ENCODE measurements at places on chromosomes 2 and 18.

DNA sequence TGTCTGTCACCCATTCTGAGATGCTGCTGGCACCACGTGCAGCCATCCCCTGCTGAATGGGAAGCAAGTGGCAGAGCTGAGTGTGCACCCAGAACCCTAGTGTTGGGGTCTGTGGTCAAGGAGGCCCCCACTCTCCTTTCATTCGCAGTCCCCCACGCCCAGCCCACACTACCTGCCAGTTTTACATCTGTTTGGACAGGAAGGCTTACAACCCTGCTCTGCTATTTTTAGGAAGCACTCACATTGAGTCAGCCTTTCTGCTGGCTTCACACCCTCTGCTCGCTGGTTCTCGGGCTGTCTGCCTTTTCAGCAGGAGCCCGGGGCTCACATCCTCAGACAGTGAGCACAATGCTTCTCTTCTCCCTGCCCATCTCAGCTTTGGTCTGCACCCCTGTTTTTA lies 10.7 kb upstream of the ADCY3 start:
- DNase-seq: no peak

- DNase-seq: no peak
These were observed 18.7 kb downstream of the FHOD3 start for GRCh38 chr18:36316246-36316645.

- no peak for DNase-seq
These were observed 18.4 kb downstream of the TDRD15 start for GRCh38 chr2:21142149-21142548.

- DNase-seq: no peak
These were observed 83.4 kb upstream of the RGPD4 start for GRCh38 chr2:107743274-107743673.

GRCh38 chr2:198662905-198663304 lies 794.8 kb downstream of the SATB2 start:
- peak; percentile 30 for DNase-seq

DNA sequence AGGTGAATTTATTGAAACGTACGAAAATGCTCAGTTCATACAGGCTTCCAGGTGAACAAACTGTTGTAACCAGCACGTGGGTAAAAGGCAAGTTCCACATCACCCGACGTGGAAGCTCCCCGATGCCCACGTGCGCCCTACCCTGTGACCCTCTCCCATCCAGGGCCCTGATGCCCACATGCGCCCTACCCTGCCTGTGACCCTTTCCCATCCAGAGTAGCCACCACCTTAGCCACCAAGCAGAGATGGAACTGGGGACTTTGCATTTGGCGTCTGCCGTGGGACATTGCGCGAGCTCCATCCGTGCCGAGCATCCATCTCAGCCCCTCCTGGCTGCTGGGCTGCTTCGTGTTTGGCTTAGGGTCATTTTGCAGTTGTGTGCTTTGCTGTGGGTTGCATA lies 37.5 kb downstream of the ANO7 start:
- no peak for DNase-seq

DNA sequence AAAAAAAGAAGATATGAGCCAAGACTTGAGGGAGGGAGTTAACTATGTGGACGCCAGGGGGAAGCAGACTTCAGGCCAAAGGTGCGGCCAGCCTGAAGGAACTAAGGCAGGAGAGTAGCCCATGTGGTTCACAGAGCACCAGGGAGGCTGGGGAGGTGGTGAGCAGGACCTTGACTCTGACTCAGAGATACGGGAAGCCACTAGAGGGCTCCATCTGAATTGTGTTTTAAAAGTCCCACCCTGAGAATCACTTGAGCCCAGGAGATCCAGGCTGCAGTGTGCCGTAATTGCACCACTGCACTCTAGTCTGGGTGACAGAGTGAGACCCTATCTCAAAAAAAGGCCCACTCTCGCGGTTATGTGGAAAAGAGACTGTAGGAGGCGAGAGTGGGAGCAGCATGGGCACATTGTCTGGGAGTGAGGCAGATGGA lies 12.3 kb downstream of the CEP192 start:
- DNase-seq: no peak

DNA sequence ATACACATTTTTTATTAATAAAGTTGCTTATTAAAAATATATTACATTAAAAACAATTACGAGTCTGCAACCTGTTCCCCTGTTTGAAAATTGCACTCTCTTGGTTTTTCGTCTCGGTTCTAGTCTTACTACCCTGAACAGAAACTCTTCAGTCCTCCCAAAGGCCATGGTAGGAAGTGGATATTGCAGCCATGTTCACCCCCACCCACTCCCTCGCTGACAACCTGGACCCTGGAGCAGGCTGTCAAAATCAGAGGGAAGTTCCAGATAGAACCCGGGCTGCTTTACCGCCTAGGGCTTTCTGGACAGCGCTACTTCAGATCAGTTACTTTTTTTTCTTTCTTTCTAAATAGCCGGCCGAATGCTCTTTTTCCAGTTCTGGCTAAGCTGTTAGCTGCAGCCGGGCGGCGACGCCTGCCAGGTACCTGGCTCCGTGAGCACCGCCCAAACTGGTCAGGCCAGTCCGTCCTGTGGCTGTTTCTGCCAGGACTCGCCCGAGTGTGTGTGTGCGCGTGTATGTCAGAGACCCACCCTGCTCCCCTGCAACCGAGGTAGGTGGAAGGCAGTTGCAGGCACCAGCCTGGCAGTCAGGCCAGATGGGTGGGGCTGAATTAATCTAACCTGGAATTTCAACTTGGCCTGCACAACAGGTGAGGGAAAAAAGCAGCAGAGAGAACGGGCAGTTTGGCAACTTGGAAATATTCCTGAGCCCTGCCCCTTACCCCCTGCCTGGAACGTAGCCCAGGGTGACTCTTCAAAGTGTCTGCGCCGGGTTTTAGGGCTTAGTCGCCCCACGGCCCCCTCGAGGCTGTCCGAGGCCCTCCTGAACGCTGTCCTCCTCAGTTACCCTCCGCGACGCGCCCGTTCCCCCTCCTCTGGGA lies 1.1 kb upstream of the TET3 start:
- DNase-seq: no peak

DNA sequence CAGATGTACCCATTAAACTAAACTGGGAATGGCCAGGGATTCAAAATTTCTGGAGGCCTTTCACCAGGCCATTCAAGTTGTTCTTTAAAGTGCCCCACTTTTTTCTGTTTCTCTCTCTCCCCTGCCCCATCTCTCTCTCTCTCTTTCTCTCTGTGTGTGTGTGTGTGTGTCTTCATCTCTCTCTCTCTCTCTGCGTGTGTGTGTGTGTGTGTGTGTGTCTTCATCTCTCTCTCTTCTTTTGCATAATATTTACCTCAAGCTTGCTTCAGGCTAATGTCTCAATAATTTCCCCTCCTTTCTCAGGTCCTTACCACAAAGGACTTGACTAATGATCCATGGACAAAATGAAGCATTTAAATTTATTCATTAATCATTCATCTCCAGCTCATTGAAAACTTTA lies 164.2 kb upstream of the KLHL14 start:
- no peak for DNase-seq

GRCh38 chr18:60809937-60810336 lies 437.4 kb upstream of the MC4R start:
- no peak for DNase-seq

GRCh38 chr2:192885569-192886160 lies 690.9 kb upstream of the TMEFF2 start:
- no peak for DNase-seq

- DNase-seq: no peak
These were observed 70.3 kb downstream of the ANTXR1 start for GRCh38 chr2:69083235-69083748.

DNA sequence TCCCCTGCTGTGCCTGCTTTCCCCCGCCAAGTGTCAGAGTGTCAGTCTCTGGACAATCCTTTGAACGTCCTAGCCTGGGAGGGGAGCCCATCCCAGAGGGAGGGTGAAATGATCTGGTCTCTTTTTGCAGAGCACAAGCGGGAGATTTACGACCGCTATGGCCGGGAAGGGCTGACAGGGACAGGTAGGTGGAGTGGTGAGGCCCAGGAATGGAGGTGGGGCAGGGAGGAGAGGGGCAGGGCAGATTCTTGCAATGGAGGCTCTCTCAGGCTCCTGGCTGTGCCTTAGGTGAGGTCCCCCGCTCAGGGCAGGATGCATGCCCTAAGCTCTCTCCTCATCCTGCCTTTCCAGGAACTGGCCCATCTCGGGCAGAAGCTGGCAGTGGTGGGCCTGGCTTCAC lies 2.4 kb downstream of the DNAJB2 start:
- DNase-seq: no peak

- DNase-seq: no peak
These were observed 57.1 kb downstream of the RAPGEF4 start for GRCh38 chr2:172792711-172793110.

- no peak for DNase-seq
These were observed 123.5 kb downstream of the PLEKHM3 start for GRCh38 chr2:207901829-207902228.

- no peak for DNase-seq
These were observed 13.7 kb upstream of the TRAF3IP1 start for GRCh38 chr2:238306672-238306998.

- DNase-seq: no peak
These were observed 44.6 kb upstream of the DOCK10 start for GRCh38 chr2:225086915-225087314.

- no peak for DNase-seq
These were observed 289.2 kb upstream of the HDAC4 start for GRCh38 chr2:239689985-239690384.

GRCh38 chr2:146324951-146325350 lies 1519.9 kb upstream of the ACVR2A start:
- DNase-seq: no peak

DNA sequence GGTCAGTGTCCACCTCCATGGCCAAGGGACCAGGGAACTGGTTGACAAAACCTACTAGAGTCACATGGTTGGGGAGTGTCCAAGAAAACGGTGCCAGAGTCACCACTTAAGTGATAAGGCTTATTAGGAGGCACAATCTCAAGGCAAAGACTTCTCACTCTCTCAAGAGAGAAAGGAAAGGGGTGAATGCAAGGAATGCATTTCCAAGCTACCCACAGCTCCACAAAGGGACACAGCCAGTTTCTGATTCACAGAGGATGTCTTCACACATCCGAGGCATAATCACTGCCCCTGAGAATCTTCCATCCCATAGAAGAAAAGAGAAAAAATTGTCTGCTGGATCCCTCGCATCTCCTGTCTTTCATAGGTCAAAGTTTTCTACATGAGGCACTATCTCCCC lies 269.3 kb downstream of the TNS1 start:
- DNase-seq: no peak
